ENCODE measurements at places on chromosomes 7 and 10.

- DNase-seq = no peak
Observed at GRCh38 chr10:4981722-4982471, 18.7 kb downstream of the AKR1C1 start.

DNA sequence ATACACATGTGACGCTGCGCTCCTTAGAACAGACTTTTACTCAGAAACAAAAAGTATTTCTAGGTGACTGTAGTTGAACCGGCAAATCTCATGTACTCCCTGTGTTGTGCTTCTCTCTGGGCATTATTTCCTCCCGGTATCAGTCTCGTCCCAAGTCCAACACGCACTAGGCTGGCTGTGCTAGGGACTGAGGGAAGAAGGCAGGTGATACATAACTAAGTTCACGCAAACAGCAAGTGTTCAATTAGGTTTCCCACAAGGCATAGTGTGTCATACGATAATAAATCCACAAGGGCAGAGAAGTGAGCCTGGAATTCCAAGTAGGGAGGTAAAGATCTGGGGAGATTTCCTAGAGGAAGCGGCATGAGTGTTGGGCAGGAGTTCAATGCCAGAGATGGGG, 20.4 kb downstream of the FAM53B start:
- DNase-seq = no peak

- peak; percentile 81 for DNase-seq
Observed at GRCh38 chr10:72048450-72049124, 39.8 kb downstream of the SPOCK2 start.

GRCh38 chr7:145909991-145910513, 206.5 kb upstream of the CNTNAP2 start:
- DNase-seq = no peak

DNA sequence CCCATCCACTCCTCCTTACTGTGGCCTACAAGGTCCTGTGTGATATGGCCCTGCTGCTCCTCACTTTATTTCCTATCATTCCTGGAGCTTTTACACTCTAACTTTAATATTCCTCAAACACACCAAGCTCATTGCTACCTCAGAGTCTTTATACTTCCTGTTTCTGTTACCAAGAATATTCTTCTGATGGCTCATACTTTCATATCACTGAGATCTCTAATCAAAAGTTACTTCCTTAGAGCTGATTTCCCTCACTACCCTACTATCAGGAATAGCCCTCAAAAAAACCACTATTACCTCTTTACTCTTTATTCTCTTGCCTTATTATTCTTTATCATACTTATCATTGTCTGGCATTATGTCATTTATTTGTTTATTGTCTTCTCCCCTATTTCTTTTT, 5.8 kb upstream of the PPP3CB start:
- no peak for DNase-seq

DNA sequence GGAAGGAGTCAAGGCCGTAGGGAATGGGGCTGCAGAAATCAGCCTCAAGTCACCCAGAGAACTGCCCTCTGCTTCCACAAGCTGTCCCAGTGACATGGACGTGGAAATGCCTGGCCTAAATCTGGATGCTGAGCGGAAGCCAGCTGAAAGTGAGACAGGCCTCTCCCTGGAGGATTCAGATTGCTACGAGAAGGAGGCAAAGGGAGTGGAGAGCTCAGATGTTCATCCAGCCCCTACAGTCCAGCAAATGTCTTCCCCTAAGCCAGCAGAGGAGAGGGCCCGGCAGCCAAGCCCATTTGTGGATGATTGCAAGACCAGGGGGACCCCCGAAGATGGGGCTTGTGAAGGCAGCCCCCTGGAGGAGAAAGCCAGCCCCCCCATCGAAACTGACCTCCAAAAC, 50.2 kb upstream of the PDCD4 start:
- DNase-seq = no peak

GRCh38 chr7:24885305-24885704, 94.7 kb downstream of the OSBPL3 start:
- DNase-seq = no peak

Measured in stimulated activated CD4-positive, alpha-beta T cell treated with anti-CD3 and anti-CD28 coated beads, TNF-alpha, amount 100 ng/mL, for 48 hours (primary cell).